ENCODE measurements at places on chromosomes 13 and 19. TPM values are rescaled to one million over a fixed set of nuclear protein-coding genes. Genes with fewer than 3 reads are reported as not detected.

- no peak overlapping the region for H3K4me3 ChIP-seq
- no peaks in the 10 kb centered on the region for H3K27me3 ChIP-seq
- H3K27ac ChIP-seq: no peak overlapping the region
- no peak for DNase-seq
- H3K4me1 ChIP-seq: peaks cover 4% of the 10 kb centered on the region
Measured at GRCh38 chr13:20514866-20515265, 10.8 kb downstream of the CRYL1 start.

TEX101 gene
- total RNA-seq: not detected

GRCh38 chr13:113421673-113422270 is 31.5 kb downstream of the ADPRHL1 start:
- no peak overlapping the region for H3K4me3 ChIP-seq
- H3K27ac ChIP-seq: no peak overlapping the region
- no peaks in the 10 kb centered on the region for H3K36me3 ChIP-seq

DNA sequence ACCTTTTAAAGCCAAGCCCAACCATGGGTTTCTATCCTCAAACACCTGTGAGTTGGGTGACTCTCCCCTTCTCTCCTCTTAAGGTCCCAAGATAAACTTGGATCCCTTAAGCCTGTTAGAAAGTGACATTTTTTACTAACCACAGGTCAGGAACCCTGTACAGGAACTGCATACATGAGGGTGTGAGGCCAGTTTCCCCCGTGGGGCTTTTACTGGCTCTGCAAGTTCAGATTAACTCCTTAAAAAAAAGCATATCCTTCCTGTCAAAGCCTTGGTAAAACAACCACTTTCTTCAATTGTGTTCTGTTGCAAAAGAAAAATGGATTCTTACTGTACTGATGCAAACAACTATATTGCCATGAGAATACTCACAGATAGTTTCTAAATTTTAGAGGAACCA is 2638.7 kb upstream of the PCDH20 start:
- no peaks in the 10 kb centered on the region for H3K4me1 ChIP-seq
- no peak for DNase-seq
- H3K4me3 ChIP-seq: no peak overlapping the region
- no peaks in the 10 kb centered on the region for H3K36me3 ChIP-seq
- no peak overlapping the region for H3K27ac ChIP-seq
- no peaks in the 10 kb centered on the region for H3K27me3 ChIP-seq

DNA sequence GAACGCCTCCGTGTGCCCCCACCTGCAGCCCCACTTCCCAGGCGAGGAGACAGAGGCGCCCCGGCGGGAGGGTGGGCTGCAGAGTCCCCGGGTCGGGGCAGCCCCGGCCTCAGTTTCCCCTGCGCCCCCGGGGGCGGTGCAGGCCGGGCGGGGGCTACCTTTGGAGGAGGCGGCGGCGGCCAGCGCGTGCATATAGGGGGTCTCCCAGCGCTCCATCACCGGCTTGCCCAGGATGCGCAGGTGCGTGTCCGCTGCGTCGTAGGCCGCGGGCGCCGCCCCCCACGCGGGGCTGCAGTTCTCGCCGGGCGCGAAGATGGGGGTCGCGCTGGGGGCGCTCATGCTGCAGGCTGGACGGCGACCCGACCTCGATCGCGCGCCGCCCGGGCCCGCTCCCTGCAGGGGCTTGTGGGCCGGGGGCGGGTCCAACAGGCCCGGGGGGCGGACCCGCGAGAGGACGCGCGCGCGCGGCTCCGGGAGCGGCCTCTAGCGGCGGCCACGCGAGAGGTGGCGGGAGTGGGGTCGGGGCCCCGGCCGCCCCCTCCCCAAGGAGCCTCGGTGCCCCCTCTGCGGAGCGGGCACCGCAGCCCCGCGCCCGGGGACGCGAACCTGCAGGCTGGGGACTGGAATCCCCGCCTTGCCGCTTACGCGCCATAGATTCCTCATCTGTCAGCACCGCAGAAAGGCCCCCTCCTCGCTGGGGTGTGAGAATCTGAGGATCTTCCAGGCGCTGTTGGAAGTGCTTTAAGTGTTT is at the start of gene GAMT:
TSS of gene GAMT (minus strand) at position 405 of the 751 bp plus-strand sequence. CDS start at position 339, 66 bp downstream.
- DNase-seq: peak; percentile 77
- H3K4me3 ChIP-seq: peak within 1 kb of the TSS; percentile 69
- no peaks in the 10 kb centered on the region for H3K36me3 ChIP-seq

Data from activated naive CD8-positive, alpha-beta T cell treated with anti-CD3 and anti-CD28 coated beads, Interleukin-2, amount 10 ng/mL, durations not matched to agents 7 days and 5 days (primary cell).